Large intestine (tissue), 12 donors: ENCODE measurements at places on chromosomes 1 and 21. TPM values are rescaled to one million over a fixed set of nuclear protein-coding genes. Genes with fewer than 3 reads are reported as not detected.

SLAMF1 gene
- 0.91 TPM for polyA plus RNA-seq

GPR3 gene
- 0.27 TPM for polyA plus RNA-seq

DNA sequence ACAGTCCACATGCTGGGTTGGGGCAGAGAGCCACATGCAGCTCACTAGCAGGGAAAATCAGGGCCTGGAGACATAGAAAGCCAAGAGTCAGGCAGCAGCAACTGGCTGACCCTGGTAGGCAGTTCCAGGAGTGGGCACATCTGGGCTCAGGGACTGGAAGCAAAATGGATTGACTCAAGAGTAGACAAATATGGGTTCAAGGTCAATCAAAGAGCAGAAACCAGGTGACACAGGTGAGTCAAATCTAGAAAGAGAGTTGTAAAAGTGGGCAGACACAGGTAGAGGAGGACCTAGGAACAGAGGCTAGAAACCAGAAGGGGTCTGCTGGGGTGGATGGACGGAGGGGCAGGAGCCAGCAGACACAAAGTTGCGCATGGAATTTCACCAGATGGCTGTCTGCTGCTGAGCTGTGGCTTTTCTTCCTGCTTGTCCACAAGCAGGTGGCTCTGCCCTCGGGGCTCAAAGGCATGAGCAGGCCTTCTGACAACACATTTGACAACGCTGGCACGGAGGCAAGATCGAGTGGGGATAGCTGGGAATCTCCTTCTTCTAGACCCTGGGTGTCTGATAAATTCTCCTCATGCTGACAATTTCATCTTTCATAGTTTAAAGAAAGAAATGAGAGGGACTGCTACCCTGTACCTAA, 40.8 kb upstream of the IGSF3 start:
- no peak for DNase-seq

GRCh38 chr1:204446413-204447111, 34.9 kb upstream of the PPP1R15B start:
- peak; percentile 69 for DNase-seq

GRCh38 chr1:22412932-22413727, 38.5 kb upstream of the ZBTB40 start:
- peak; percentile 12 for DNase-seq

DNA sequence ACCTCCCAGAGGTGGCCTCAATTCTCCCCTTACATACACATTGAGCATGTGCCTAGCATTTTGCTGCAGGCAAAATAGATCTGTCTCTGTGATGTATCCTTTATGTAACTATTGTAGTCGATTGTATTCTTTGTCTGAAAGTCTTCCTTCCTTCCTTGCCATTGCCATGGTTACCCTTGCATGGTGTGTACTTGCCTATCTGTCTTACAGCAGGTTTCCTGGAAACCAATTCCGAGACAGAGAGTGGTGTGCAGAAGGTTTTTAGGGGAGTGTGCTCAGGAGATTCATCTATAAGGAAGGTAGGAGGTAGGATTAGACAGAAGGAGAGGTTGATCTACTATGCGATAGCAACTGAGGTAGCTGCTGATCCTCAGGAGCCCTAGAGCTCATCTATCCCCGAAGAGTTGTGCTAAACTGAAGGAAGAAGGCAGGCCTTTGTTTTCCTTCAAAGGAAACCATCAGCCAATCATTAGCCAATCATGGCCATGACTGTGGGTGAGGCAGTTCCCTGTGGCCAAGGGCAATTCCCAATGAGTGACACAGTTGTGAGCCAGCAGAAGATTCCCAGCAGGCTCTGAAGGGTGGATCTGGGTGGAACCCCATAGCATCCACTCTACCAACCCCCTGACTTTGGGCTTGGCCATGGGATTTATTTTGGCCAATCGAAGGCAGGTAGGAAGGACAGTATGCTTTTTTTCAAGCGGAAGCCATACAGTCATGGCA, 15.0 kb downstream of the CITED4 start:
- no peak for DNase-seq

DNA sequence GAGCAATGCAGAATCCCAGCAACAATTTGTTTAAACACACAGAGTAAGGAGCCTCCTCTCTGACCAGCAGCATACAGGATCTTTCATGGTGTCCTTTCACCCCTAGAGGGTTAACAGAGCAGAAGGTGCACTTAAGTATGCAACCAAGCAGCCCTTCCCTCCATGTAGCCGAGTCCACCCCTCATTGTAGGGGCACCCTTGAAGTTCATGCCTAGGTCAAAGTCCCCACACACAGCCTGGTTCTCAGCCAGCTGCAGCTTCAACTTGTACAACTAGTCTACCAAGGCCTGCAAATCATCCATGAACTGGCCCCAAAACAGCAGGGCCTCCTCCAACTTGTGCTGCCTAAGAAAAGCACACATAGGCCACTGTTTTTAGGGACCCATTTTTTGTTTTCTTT, 7.0 kb upstream of the BMP8B start:
- no peak for DNase-seq

DNA sequence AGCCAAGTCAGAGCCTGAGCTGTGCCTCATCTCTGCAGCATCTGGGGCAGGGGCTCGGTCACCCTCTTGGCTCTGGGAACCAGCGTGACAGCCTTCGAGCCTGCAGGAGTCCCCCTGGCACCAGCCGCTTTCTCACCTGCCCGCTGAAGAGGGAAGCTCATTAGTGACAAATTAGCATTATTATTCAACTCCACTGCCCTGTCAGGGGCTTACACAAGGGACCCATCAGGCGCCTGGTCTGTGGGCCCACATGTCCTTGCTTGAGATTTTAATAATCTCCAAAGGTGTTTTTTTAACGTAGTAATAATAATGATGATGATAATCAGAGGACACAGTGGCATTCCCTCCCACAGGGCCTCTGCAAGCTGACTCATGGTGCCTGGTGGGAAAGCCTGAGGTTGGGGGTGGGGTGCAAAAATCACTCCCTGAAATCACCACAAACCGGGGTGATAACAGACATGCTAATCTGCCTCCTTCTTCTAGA, 98.1 kb upstream of the IGSF21 start:
- DNase-seq, result no peak
